ENCODE measurements at places on chromosomes 7 and 10. TPM values are rescaled to one million over a fixed set of nuclear protein-coding genes. Genes with fewer than 3 reads are reported as not detected.

LIPK gene
- not detected for total RNA-seq

MGAM2 gene
- 9.3 TPM for total RNA-seq

OR9A2 gene
- total RNA-seq, result not detected

PPP1R9A gene
- 44.2 TPM for total RNA-seq

ARMH3 gene
- total RNA-seq, result 5.6 TPM

NAT16 gene
- 0.26 TPM for total RNA-seq

SLC26A3 gene
- total RNA-seq, result not detected

DNA sequence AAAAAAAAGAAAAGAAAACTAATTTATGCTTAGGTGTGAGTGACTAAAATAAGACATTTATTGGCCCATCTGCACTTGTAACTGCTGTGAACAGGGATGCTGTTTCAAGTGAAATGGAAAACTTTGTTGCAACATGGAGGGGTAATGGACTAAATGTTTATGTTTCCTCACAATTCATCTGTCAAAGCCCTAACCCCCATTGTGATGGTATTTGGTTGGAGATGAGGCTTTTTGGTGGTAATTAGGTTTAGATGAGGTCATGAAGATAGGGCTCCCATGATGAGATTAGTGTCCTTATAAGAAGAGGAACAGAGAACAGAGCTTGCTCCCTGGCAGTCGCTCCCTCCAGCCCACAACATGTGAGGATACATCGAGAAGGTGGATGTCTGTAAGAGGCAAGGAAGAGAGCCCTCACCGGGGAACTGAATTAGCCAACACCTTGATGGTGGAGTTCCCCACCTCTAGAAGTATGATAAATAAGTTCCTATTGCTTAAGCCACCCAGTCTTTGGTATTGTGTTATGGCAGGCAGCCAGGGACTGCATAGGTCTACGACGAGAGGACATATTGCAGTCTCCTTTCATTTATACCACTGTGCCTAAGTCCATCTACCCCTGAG is 28.6 kb upstream of the VCL start:
- no peak for DNase-seq

DNA sequence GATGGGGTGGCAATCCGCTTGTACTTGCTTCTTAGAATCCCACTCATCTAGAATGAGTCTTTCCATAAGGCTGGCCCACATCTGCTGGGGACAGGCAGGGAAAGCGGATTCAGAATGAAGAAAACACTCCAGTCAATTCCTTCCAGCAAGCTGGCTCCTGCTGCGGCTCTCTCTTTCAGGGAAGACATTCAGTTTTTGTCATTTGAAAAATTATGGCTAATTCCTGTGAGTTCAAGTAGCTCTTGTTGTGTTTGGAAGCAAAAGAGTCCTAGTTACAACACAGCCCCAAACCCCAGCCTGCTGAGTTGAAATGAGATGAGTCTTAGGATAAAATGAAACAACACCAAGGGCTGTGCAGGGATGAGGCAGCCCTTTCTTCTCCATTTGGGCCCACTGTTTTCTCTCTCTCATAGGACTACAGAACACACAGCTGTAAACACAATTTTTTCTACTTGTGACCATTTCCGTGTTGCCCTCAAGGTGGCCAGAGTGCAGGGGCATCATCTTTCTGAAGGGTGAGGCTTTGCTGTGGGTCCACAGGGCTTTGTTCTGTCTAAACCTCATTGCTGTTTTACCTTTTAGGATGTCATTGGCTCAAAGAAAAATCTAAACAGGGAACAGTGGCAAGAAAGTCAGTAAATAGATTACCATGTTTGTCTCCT is 90.8 kb upstream of the EEPD1 start:
- no peak for DNase-seq

GRCh38 chr10:88281592-88282347 is 301.3 kb downstream of the RNLS start:
- DNase-seq, result no peak

DNA sequence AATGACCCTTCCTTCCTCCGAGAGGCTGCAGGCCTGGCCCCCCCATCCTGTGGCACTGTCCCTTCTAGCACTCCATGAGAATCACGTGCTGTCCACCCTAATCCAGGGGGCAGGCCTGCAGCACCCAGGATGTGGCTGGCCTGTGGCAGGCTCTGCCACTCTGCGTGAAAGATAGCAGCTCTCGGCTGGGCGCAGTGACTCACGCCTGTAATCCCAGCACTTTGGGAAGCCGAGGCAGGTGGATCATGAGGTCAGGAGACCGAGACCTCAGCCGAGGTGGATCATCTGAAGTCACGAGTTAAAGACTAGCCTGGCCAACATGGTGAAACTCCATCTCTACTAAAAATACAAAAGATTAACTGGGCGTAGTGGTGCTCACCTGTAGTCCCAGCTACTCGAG is 18.9 kb upstream of the LFNG start:
- DNase-seq, result no peak

DNA sequence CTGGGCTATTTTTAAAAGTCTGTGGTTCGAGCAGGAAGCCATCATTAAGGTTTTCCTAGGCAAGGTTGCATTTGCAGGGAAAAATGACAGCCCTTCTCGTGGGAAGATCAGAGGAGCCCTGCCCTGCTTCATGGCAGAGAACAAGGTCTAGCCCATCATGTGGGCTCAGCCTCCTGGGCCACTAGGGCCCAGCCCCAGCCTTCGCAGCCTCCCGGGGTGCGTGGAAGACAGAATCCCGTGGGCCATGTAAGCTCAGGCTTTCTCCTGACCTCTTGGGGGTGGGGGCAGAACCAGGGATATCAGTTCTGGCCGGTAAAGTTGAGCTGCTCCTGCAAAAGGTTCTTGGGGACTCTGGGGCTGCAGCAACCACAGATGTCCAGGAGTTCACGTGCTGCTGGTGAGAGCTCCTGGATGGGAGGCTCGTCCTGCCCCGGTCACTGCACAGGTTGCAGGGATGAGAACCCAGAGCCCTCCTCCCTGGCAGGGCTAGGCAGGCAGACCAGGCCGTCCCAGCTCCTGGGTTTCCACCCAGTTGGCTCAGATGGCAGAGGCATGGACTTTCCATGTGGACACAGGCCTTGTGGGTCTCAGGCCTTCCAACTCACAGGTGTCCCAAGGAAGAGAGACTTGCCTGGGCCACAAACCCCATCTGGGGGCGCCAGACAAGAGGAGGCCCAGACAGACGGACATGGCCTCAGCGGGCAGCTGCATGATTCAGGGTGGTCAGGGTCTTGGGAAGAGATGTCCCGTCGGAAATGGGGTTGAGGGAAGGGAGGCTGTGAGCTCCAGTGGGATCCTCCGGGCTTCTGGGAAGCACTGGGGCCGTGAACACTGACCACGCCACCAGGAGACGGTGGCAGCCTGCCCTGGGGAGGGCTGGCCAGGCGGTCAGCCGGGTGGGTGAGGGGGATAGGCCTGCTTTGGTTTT is 126.2 kb downstream of the NEURL1 start:
- no peak for DNase-seq

- no peak for DNase-seq
These were observed 29.4 kb downstream of the NPTX2 start for GRCh38 chr7:98646465-98646864.

DNA sequence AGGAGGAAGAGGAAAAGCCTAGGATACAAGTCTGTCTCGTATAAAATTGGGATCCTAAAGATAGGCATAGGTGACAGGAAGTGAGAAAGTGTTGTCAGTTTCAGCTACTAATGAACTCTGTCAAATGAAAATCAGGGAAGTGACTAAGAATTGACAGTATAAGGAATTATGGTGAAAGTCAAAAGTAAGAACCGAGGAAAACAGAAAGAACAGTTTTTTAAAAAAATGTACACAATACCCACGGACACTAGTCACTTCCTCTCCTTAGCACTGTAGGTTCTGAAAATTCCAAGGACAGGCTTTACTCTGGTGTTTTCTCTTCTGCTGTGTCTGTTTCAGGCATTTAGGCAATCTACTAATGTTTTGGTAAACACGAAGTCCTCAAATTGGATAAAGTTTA is 42.3 kb downstream of the ATAD1 start:
- DNase-seq, result no peak

GRCh38 chr10:87656431-87657072 is 3.1 kb upstream of the PAPSS2 start:
- no peak for DNase-seq

DNA sequence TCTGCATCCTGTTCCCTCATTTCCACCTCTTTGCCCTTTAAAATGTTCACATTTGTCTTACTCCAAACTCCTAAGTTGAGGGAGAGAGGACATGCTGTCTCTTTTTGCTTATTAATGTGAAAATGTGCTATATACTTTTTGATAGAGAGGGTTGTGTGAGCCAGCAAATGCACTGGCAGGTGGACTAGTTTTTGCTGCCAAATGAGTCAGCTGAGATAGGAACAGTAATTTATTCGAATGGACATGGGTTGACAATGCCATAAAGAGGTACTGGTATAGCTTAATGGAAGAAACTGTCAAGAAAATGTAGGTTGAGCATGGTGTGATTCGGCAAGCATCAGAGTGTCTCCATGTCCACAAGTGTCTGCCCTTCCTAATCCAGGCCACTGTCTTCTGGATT is 9.2 kb upstream of the TRUB1 start:
- peak; percentile 6 for DNase-seq

DNA sequence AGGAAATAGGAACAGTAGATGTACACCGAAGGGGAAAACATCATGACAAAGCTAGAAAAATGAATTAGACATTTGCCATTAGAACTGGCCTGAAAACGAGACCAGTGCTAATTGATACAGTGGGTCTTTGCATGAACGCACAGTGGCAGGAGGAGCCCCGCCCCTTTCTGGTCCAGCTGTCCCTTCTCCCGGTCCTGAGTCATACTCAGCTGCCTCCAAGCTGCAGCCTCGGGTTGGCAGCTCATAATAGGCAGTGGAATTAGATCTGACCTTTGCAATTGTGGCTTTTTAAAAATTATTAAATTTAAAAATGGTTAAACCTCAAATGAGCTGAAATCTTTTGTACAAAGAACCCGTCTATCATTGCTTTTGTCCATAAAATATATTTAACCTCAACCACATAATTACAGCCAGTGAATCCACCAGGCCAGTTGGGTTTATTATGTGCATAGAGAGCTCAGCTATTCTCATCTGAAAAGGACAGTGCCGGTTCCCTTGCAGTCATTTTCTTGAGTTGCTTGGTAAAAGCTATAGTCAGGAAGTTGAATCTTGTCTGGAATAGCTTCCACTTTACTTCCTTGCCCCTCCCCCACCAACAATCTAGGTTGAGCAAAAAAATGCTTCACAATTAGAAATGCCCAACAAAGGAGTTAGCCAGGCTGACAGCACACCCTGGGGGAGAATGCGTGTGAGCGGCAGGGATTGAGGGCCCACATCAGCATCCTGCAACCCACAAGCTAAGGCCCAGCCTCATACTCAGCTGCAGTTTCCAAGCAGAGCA is 147.1 kb downstream of the BUB3 start:
- DNase-seq, result peak; percentile 17

All from body of pancreas (tissue), 4 donors.